Neural cell (in vitro differentiated cells): ENCODE measurements at places on chromosomes 7 and 10. TPM values are rescaled to one million over a fixed set of nuclear protein-coding genes. Genes with fewer than 3 reads are reported as not detected.

The AGR2 gene
- polyA plus RNA-seq: not detected in 2 replicates

The LIPM gene
- polyA plus RNA-seq: not detected in 2 replicates

The AKR1C8 gene
- 0.54 TPM in 1 of 2 replicates, not detected in the other for polyA plus RNA-seq

The DRGX gene
- polyA plus RNA-seq: not detected in 2 replicates

The TMEM270 gene
- polyA plus RNA-seq: not detected in 2 replicates

The NEUROD6 gene
- polyA plus RNA-seq: not detected in 2 replicates

The GRM3 gene
- 15.9 TPM in 2 replicates for polyA plus RNA-seq

The HPSE2 gene
- polyA plus RNA-seq: not detected in 2 replicates

The C7orf57 gene
- not detected in 2 replicates for polyA plus RNA-seq

The CYP3A4 gene
- not detected in 2 replicates for polyA plus RNA-seq

The CEP55 gene
- polyA plus RNA-seq: 0.16 and 0.67 TPM in 2 replicates

The MMP21 gene
- not detected in 2 replicates for polyA plus RNA-seq

The VGF gene
- polyA plus RNA-seq: 36.8 and 39.3 TPM in 2 replicates

The TFAM gene
- 26.5 and 27.2 TPM in 2 replicates for polyA plus RNA-seq

The SCIN gene
- 0.53 TPM in 1 of 2 replicates, not detected in the other for polyA plus RNA-seq

The ACHE gene
- polyA plus RNA-seq: 12.2 and 14.3 TPM in 2 replicates

The EEF1AKMT2 gene
- 47.4 and 63.7 TPM in 2 replicates for polyA plus RNA-seq

The IL6 gene
- not detected in 2 replicates for polyA plus RNA-seq

The LYZL2 gene
- polyA plus RNA-seq: not detected in 2 replicates

The LAMB1 gene
- polyA plus RNA-seq: 2.5 and 7.6 TPM in 2 replicates

The FBXL13 gene
- polyA plus RNA-seq: 0.57 and 1.7 TPM in 2 replicates

The MYPN gene
- polyA plus RNA-seq: not detected in 2 replicates

The CTAGE8 gene
- polyA plus RNA-seq: not detected in 2 replicates

The ITGB8 gene
- 11.2 and 12.2 TPM in 2 replicates for polyA plus RNA-seq

The C10orf67 gene
- polyA plus RNA-seq: 0.48 and 3.8 TPM in 2 replicates

The HOXA9 gene
- polyA plus RNA-seq: not detected in 2 replicates

The ECD gene
- polyA plus RNA-seq: 30.0 and 33.2 TPM in 2 replicates

The MAGI2 gene
- polyA plus RNA-seq: 18.7 and 19.3 TPM in 2 replicates

The SPDYE2B gene
- polyA plus RNA-seq: not detected in 2 replicates

The DYDC2 gene
- polyA plus RNA-seq: 2.4 and 17.0 TPM in 2 replicates

The FXYD4 gene
- polyA plus RNA-seq: not detected in 2 replicates

The MSMB gene
- not detected in 2 replicates for polyA plus RNA-seq

The CYP2W1 gene
- polyA plus RNA-seq: not detected in 2 replicates

The TEX47 gene
- polyA plus RNA-seq: not detected in 2 replicates

The ZNF365 gene
- polyA plus RNA-seq: 1.9 and 3.1 TPM in 2 replicates

The NUTM2A gene
- 1.6 and 3.0 TPM in 2 replicates for polyA plus RNA-seq

The IL15RA gene
- not detected in 2 replicates for polyA plus RNA-seq

The EPDR1 gene
- polyA plus RNA-seq: 0.10 and 1.7 TPM in 2 replicates
